ENCODE measurements at places on chromosomes 11 and 22.

GRCh38 chr11:93033093-93033492, 63.6 kb downstream of the MTNR1B start:
- DNase-seq: no peak

GRCh38 chr11:27354359-27354965, 8.6 kb downstream of the CCDC34 start:
- DNase-seq: no peak

DNA sequence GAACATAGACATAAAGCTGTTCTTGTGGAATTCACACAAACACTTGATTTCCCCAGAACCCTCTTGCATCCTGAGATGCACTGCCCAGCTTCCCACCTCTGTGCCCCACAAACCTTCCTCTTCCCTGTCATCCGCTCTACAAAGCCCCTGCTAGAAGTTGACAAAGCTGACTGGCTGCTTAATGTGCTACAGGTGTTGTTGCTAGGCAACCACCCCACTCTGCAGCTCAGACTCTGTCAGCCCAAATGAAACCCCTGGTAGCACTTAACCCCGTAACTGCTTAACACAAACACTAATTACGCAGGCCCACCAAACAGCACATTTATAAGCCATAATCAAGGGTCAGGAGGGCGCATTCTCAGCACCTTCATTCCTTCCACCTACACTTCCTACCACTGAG, 172.0 kb upstream of the CADM1 start:
- DNase-seq: no peak

GRCh38 chr11:1827095-1827813, 7.5 kb upstream of the SYT8 start:
- no peak for DNase-seq

DNA sequence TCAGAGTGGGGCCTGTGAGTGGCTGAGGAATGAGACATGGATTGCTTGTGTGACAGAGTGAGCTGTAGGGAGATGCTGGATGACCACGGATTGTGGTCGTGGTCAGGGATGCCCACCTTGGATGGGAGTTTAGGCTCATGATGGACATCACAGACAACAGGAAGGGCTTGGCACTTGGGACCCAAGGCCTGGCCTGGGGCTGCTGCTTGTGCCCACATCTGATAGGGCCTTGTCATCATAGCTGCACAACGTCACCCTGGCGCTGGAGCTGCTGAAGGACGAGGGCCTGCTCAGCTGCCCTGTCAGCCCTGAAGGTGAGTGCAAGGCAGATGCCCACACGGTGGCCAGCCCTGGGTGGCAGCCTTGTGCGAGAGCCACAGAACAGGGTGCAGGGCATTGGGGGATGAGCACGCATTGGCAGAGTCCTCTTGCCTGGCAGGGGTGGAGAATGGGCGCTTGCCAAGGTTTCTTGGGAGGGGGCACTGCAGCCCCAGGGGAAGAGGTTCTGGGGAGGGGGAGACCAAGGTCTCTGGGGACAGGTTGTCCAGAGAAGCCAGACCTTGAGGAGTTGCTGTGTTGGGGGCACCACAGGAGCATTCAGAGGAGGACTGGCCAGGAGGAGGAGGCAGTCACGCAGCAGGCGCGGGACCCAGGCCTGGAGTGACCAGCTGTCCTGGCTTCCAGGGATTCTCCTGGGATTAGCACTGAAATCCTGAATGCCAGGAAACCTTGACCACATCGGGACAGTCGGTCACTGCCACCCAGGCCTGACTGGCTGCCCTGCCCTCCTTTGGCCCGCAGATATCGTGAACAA, 25.0 kb downstream of the PARVG start:
- DNase-seq: no peak

DNA sequence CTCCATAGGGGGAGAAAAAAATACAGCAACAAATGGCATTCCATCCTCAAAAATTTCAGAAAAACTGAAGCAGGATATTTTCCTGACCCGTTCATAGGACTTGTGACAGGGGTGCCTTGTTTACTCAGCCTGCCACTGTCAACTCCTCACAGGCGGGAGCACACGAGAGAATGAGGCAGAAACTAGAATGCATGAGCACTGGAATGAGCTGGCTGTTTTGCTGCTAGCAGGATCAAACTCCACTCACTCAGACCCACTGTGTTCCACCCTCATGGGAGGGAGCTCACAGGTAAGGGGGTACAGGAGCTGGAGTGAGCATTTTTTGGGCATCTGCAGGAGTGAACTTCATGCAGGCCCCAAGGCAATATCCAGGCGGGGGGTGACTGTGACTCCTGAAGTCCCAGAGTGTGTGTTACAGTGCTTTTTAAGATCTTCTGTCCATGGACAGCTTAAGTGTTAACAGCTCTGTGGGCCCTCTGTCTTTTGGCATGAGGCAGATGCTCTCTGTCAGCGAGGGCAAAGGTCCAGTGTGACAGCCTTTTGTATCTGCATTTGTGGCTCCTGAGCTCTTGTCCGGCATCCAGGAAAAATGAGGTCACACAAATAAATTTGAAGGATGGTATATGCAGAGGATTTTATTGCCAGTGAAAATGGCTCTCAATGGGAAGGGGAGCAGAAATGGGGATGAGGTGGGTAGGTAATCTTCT, 905.7 kb upstream of the TENM4 start:
- no peak for DNase-seq

DNA sequence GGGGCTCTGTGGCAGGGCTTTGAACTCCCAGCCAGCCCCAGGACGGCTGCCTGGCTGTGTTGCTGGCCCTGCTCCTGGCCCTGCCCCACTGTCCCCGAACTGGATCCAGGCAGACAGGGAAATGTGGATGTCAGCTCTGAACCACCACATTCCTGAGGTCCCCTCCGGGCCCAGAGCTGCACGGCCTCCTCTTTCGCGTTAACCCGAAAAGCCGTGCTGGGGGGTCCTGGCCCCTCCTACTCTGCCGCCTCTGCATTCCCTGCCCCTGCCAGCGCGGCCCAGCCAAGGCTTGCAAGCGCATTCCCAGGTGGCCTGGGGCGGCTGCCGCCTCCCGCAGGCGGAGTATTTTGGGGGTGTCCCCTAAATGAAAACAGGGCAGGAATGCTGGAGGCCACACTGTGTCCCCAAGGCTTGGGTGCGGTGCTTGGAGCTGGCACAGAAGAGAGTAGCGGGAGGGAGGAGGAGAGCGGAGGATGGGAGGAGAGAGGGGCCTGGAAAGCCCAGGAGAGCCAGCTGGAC, 5.4 kb downstream of the LINC01488 start:
- no peak for DNase-seq

DNA sequence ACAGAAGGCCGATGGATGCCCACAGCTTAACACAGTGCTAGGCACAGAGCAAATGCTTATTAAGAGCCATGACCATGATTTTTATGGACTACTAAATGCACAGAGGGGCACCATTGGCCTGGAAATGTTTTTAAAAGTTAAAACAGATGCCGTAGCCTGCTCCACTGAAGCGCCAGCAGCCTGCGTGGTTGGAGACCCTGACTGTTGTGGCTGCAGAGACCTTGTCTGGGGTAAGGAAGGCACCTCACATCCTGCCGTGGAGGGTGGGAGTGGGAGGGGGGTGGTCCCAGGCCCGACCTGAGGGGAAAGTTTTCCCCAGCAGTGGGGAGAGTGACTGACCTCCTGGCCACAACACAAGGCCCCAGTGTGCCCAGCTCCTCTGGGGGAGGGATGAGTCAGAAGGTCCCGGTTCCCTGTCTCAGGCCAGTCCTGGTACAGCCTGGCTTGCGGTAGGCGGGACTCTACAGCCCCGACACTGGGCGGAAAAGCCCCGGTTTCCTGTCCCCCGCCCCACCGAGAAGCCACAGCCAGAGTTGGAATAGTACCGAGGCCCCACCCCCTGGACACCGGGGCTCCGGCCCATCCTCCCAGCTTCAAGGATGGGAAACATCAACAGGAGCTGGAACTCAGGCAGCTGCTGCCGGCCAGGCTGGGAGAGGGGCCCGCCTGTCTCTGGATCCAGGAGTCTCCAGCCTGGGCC, 7.0 kb downstream of the CHST1 start:
- DNase-seq: no peak

DNA sequence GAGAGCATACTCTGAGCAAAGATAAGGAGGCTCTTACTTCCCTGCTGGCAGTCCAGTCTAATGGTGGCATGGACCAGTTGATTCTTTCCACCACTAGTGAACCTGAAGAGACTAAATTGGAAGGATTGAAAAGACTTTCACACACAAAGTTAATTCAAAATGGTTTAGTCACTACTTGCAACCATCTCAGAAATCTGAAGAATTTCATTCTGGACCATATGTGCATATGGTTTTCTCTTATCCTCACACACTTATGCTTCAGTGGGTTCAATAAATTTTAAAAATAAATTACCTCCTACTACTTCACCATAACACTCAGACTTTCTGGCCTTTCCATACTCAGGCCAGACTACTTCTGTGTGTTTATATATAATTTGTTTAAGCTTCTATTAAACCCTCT, 44.7 kb downstream of the CADM1 start:
- no peak for DNase-seq

GRCh38 chr11:1109918-1110705, 35.4 kb downstream of the MUC2 start:
- no peak for DNase-seq

- DNase-seq: no peak
Observed at GRCh38 chr11:69008737-69009440, 4.2 kb downstream of the MRGPRF start.

DNA sequence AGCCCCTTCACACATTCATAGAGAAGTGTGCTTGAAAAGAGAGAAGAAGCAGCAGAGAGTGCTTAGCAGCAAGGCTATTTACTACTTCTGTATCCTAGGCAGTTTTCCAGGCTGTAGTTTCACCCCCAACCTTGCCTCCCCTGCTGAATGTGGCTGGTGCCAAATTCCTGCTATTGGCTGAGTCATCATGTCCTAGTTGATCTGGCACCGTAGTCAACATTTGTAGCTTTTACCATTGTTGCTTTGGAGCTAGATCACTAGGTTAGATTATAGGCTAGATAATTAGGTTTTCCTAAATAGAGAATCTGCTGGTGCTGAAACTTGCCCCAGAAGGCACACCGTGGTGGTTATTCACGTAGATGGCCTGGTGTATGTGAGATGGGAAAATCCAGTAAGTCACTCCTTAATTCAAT, 32.7 kb downstream of the ARHGAP42 start:
- DNase-seq: no peak

- DNase-seq: peak; percentile 37
Observed at GRCh38 chr11:67024410-67024809, 1.5 kb downstream of the SYT12 start.

GRCh38 chr11:14577835-14578529, 57.8 kb upstream of the PSMA1 start:
- no peak for DNase-seq

GRCh38 chr11:126640186-126640585, 284.7 kb downstream of the ST3GAL4 start:
- no peak for DNase-seq

DNA sequence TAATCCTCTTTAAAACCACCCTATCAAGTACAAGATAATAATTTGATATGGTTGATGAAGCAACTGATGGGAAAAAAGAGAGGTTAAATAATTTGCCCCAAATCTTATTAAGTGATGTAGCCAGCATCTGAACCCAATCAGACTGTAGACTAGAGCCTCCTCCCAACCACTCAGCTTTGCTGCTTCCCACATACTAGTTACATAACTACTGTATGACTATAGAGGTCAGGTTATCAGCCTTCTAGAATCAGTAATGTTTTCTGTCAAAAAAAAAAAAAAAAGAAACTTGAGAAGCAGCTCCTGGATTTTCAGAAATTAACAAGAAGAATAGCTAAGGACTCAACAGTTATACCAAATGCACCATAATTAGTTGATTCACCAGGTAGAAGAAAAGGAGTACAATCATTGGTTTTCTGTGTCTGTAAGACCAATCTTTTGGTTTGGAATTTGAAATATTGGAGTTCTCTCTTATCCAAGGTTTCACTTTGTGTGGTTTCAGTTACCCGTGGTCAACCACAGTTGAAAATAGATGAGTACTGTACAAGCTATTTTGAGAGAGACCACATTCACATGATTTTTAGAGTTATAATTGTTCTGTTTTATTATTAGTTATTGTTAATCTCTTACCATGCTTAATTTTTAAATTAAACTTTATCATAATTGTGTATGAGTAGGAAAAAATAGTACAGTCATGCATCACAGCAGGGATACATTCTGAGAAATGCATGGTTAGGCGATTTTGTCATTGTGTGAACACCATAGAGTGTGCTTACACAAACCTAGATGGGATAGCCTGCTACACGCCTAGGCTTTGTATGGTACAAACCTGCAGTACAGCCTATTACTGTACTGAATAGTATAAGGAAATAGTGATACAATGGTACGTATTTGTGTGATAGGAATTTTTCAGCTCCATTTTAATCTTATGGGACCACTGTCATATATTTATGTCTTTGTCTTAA, 72.2 kb downstream of the PDHX start:
- no peak for DNase-seq

DNA sequence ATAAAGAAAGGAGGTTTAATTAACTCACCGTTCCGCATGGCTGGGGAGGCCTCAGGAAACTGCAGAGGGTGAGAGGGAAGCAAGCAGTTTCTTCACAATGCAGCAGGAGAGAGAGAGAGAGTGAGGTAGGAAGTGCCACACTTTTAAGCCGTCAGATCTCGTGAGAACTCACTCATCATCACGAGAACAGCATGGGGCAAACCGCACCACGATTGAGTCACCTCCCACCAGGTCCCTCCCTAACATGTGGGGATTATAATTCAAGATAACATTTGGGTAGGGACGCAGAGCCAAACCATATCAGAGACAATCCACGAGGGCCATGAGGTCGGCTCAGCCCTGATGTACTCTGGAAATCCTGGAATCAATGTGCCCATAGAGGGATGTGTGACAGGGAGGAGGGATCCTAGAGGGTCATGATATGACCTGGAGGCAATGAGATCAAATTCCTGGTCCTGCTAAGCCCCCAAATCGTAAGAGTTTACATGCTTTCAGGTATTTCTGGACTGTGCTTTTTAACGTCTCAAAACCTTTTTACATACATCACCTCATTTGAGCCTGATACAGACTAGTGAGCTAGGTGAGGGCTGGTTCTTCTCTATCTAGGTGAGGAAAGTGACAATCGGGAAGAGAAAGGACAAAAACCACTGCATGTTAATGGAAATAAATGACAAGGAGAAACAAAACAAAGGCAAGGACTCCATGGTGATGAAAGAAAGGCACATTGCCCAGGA, 19.5 kb upstream of the RASSF10 start:
- DNase-seq: no peak

Measured in stimulated activated CD8-positive, alpha-beta memory T cell treated with anti-CD3 and anti-CD28 coated beads, Interleukin-4, amount 100 ng/mL, for 4 hours (primary cell).